ENCODE measurements at places on chromosomes 4 and X.

DNA sequence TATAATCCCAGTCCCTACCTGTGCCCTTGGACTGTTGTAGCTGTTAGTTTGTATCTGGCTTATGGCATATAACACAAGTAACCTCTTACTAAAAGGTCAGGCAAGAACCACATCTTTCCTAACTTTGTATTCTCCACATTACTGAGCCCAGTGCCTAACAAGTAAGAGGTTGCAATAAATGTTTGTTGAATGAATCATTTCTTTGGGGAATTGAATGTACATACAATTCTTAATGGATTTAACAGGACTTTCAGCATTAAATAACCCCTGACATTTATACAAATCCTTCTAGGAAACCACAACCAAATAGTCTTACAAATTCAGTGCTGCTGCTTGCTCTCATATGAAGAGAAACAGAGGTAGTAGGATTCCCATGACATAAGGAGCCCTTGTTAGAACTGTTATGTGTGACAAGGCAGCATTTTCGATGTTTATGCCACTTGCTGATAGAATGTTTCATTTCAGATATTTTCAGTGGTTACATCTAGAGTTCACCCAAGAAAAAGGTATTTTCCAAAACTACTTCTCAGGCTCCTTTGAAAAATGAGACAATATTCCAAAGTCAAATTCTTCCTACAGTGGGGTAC is 62.0 kb downstream of the MBNL3 start:
- no peak for DNase-seq

GRCh38 chr4:139126898-139127297 is 50.1 kb downstream of the ELF2 start:
- DNase-seq, result no peak

DNA sequence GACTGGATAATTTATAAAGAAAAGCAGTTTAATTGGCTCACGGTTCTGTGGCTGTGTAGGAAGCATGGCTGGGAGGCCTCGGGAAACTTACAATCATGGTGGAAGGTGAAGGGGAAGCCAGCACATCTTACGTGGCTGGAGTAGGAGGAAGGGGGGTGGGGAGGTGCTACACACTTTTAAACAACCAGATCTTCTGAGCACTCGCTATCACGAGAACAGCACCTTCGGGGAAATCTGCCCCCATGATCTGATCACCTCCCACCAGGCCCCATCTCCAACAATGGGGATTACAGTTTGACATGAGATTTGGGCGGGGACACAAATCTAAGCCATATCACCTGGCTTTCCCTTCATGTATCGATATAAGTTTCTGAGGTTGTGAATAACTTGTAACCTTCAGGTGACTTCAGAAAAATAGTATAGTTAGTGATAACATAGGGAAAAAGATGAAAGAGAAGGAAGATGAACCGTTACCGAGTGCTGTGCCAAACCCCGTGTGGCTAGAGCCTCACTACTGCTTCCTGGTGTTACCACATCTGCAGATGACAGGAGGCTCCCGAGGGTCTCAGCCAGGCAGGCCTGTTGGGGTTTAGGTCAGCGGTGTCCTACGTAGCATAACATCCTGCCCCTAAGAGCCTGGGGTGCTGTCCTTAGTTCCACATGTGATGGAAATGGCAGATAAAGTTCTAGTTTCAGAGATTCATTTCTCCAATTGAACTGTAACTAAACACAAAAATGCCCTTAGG is 103.5 kb downstream of the TNIP2 start:
- no peak for DNase-seq

DNA sequence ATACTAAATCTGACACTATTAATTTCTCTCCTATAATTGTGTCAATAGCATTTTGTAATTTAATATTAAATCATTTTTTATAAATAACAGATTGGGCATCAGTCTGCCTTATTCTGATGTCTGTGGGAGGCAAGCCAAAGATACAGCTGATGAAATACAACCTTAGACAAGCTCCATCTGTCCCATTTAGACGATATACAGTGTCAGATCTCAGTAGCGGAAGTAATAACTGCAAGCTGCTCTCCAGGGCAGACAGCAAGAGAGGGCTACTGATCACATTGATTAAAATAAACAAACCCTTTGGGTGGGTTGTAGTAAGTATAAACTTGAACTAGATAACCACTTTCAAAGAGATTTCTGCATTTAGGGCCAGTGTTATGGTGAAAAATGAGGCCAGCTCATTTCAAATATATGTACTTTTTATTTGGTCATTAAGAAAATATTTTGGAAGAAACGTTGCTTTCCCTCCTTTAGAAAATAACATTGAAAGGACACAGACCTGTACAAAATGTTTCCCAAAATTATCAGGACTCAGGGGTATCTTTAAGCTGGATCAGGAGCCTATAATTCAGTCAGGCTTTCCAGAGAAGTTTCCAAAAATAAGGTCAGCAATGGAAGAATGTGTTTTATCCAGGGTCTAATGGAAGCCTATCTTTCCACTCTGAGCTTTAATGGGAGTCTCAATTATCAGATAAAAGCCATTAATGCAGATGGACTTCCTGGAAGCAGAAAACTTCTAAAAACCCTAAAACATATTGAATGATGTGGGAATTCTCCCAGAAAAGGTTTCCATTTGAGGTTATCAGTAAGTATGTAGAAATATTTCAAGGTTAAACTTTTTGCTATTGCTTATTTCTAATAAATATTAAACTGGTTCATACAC is 1028.8 kb upstream of the IGFBP7 start:
- DNase-seq, result no peak

DNA sequence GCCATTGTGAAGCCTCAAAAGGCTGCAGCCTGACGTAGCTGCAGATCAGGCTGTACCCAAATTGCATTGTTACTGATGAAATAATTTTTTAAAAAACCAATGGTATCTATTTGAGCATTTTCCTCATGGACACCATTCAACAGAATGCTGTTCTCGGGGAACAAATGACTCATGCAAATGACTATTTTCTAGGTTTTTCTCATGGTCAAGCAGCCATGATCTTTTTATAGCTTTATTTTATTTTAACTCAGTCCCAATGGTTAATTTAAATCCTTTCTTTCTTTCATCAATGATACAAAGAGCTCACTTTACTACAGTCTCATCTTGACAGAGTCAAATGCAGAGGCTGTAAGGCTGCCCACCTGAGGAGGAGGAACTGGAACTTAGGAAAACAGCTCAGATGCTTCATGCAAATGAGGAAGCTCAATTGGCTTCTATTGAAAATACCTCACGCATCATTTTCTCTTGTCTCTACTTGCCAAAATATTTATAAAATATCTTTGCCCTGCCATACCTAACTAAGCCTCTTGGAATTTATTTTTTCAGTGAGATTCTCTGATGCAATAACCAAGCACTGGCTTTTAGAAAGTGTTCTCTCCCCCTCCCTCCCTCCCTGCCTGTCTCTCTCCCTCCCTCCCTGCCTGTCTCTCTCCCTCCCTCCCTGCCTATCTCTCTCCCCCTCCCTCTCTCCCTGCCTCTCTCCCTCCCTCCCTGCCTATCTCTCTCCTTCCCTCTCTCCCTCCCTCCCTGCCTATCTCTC is 81.0 kb downstream of the SORBS2 start:
- no peak for DNase-seq

- DNase-seq, result no peak
These were observed 3.6 kb downstream of the SLC10A6 start for GRCh38 chr4:86845593-86845992.

GRCh38 chrX:112664924-112665323 is 14.8 kb downstream of the LHFPL1 start:
- DNase-seq, result no peak

GRCh38 chr4:40065010-40065409 is 8.4 kb downstream of the N4BP2 start:
- DNase-seq, result no peak

- no peak for DNase-seq
These were observed 111.7 kb downstream of the SNCA start for GRCh38 chr4:89725268-89725667.

DNA sequence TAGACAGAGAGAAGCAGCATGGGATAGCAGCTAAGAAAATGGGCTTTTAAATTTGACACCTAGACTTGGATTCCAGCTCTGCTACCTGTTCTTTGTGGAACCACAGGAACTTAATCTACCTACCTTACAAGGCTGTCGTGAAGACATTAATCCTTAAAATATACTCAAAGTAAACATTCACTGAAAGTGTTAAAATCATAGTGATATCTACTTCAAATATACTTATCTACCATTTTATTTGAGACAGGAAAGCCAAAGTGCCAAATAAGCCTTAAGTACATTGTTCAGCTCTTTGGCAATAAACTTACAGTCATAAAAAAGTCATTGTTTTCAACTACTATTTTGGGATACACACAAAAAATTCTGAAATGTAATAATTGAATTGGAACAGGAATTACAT is 295.0 kb upstream of the PITX2 start:
- no peak for DNase-seq
